Smooth muscle cell of the umbilical artery (primary cell): ENCODE measurements at places on chromosomes 6 and 20. TPM values are rescaled to one million over a fixed set of nuclear protein-coding genes. Genes with fewer than 3 reads are reported as not detected.

The TSPO2 gene
- total RNA-seq, result not detected in 2 replicates

The PLN gene
- total RNA-seq, result 0.83 and 0.89 TPM in 2 replicates

The GNAS-AS1 gene
- 0.89 and 1.5 TPM in 2 replicates for total RNA-seq

The EYA4 gene
- under 0.01 TPM in 1 of 2 replicates, not detected in the other for total RNA-seq

The TRERF1 gene
- 1.8 and 4.2 TPM in 2 replicates for total RNA-seq

The LST1 gene
- not detected in 2 replicates for total RNA-seq

The SIM1 gene
- total RNA-seq, result not detected in 2 replicates

The EPHA7 gene
- total RNA-seq, result under 0.01 and 1.1 TPM in 2 replicates

The PPIL6 gene
- total RNA-seq, result 2.9 and 4.5 TPM in 2 replicates

The PNPLA1 gene
- 0.05 TPM in 1 of 2 replicates, not detected in the other for total RNA-seq

The SLC22A1 gene
- 0.89 and 1.4 TPM in 2 replicates for total RNA-seq

The PAK5 gene
- total RNA-seq, result not detected in 2 replicates

The YTHDF1 gene
- total RNA-seq, result 17.8 and 25.2 TPM in 2 replicates

The FAM83B gene
- total RNA-seq, result 0.09 TPM in 1 of 2 replicates, not detected in the other

The TMEM170B gene
- 1.8 and 3.3 TPM in 2 replicates for total RNA-seq

The EFCAB8 gene
- total RNA-seq, result under 0.01 and 0.97 TPM in 2 replicates

The CST1 gene
- total RNA-seq, result not detected in 2 replicates

The DPPA5 gene
- not detected in 2 replicates for total RNA-seq

The WFDC12 gene
- not detected in 2 replicates for total RNA-seq

The FOXF2 gene
- total RNA-seq, result under 0.01 TPM in 1 of 2 replicates, not detected in the other

The HLA-DQA2 gene
- total RNA-seq, result not detected in 2 replicates

The HLA-DRB5 gene
- 0.09 TPM in 1 of 2 replicates, not detected in the other for total RNA-seq

The CGA gene
- not detected in 2 replicates for total RNA-seq

The NRSN1 gene
- total RNA-seq, result not detected in 2 replicates

The MRPL2 gene
- 13.4 and 13.8 TPM in 2 replicates for total RNA-seq

The FAM50B gene
- 7.3 and 8.6 TPM in 2 replicates for total RNA-seq

The FILIP1 gene
- total RNA-seq, result 0.37 and 1.2 TPM in 2 replicates

The ENPP5 gene
- total RNA-seq, result under 0.01 TPM in 1 of 2 replicates, not detected in the other

The SPEF1 gene
- total RNA-seq, result not detected in 2 replicates

The MYO6 gene
- total RNA-seq, result 13.7 and 28.7 TPM in 2 replicates

The RAD21L1 gene
- 0.14 and 0.59 TPM in 2 replicates for total RNA-seq

The DCBLD1 gene
- total RNA-seq, result 85.2 and 107 TPM in 2 replicates

The COL21A1 gene
- total RNA-seq, result 0.05 and 0.30 TPM in 2 replicates
